ENCODE measurements at places on chromosomes 2 and 18.

DNA sequence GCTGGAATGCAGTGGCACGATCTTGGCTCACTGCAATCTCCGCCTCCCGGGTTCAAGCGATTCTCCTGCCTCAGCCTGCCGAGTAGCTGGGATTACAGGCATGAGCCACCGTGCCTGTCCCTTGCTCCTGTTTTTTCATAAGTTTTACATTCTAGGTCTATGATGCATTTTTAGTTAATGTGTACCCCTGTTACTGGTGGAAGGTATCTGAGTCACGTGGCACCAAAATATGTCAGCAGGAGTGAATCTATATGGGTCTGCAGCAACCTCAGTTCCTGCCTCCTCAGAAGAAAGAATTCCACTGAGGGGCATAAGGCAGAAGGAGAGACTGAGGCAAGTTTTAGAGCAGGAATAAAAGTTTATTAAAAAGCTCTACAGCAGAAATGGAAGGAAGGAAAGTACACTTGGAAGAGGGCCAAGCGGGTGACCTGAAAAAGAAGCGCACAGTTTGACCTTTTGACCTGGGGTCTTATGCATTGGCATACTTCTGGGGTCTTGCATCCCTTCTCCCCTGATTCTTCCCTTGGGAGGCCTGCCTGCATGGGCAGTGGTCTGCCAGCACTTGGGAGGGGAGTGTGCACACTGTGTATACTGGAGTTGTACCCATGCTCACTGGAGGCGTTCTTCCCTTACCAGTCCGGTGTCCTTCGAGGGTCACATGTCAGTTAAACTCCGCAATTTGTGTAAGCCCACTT is 1.1 kb upstream of the MFSD2B start:
- H3K4me3 ChIP-seq: peak overlapping the region; percentile 51
- H3K4me1 ChIP-seq: peaks cover 8% of the 10 kb centered on the region
- H3K27me3 ChIP-seq: peaks cover 34% of the 10 kb centered on the region
- H3K27ac ChIP-seq: no peak overlapping the region

- DNase-seq: no peak
- H3K27me3 ChIP-seq: no peaks in the 10 kb centered on the region
Measured at GRCh38 chr18:35497027-35497369, 762 bp downstream of the INO80C start.

GRCh38 chr2:235200216-235200615 is 248.4 kb downstream of the SH3BP4 start:
- H3K36me3 ChIP-seq: no peaks in the 10 kb centered on the region
- H3K27me3 ChIP-seq: peaks cover 14% of the 10 kb centered on the region
- H3K4me1 ChIP-seq: peaks cover 5% of the 10 kb centered on the region

- DNase-seq: no peak
- H3K36me3 ChIP-seq: no peaks in the 10 kb centered on the region
- H3K27ac ChIP-seq: no peak overlapping the region
- H3K4me1 ChIP-seq: peaks cover 19% of the 10 kb centered on the region
- H3K27me3 ChIP-seq: no peaks in the 10 kb centered on the region
Measured at GRCh38 chr18:57624988-57625387, 3.4 kb upstream of the NARS1 start.

DNA sequence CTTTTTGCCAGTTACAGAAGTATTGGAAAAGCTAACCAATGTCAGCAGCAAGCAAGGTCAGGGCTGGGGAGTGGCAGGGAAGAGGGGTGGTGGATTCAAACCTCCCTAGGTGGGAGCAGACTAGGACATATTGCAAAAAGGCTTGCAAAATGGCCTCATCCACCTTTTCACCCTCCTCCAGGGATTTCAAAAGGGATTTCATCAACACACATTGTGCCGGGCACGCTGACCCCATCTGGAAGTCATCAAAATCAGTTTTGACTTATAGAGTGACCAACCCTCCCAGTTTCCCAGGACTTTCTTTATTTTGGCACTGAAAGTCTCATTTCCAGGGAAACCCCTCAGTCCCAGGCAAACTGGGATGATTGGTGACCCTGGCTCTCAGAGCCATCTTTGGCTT is 94.7 kb downstream of the BIN1 start:
- no peaks in the 10 kb centered on the region for H3K27me3 ChIP-seq
- no peak for DNase-seq
- H3K4me3 ChIP-seq: no peak overlapping the region
- H3K27ac ChIP-seq: no peak overlapping the region
- peaks cover 18% of the 10 kb centered on the region for H3K4me1 ChIP-seq

- H3K27me3 ChIP-seq: peaks cover 70% of the 10 kb centered on the region
- no peaks in the 10 kb centered on the region for H3K36me3 ChIP-seq
- no peak overlapping the region for H3K27ac ChIP-seq
Measured at GRCh38 chr2:70822843-70823242, 2.4 kb upstream of the CLEC4F start.

DNA sequence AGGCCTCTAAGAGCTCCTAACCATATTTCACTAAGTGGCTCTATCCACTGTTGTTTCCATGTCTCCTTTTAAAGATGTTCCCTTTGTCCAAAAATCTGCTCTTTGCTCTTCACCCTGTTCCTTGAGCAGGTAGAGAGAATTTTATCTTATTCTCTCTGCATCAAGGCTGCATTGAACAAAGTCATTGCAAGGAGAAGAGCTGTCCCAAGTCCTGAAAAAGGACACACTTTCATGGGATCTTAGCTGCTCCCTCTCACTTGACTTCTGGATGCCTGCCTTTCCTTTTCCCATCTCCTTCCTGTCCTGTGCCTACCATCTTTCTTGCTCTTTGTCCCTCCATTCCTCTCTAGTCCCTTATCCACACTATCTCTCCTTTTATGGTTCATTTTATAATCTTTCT is 235.2 kb upstream of the THSD7B start:
- no peak for DNase-seq
- peaks cover 2% of the 10 kb centered on the region for H3K27me3 ChIP-seq
- H3K27ac ChIP-seq: no peak overlapping the region
- no peaks in the 10 kb centered on the region for H3K36me3 ChIP-seq
- no peak overlapping the region for H3K4me3 ChIP-seq
- no peaks in the 10 kb centered on the region for H3K4me1 ChIP-seq

GRCh38 chr2:240502430-240503121 is 55.2 kb downstream of the ANKMY1 start:
- peaks cover under 1% of the 10 kb centered on the region for H3K36me3 ChIP-seq
- H3K4me1 ChIP-seq: no peaks in the 10 kb centered on the region
- H3K27me3 ChIP-seq: no peaks in the 10 kb centered on the region
- H3K4me3 ChIP-seq: no peak overlapping the region

GRCh38 chr2:844715-845114 is 105.9 kb upstream of the SNTG2 start:
- H3K27me3 ChIP-seq: peaks cover 41% of the 10 kb centered on the region
- H3K27ac ChIP-seq: no peak overlapping the region
- no peaks in the 10 kb centered on the region for H3K4me1 ChIP-seq
- DNase-seq: no peak

DNA sequence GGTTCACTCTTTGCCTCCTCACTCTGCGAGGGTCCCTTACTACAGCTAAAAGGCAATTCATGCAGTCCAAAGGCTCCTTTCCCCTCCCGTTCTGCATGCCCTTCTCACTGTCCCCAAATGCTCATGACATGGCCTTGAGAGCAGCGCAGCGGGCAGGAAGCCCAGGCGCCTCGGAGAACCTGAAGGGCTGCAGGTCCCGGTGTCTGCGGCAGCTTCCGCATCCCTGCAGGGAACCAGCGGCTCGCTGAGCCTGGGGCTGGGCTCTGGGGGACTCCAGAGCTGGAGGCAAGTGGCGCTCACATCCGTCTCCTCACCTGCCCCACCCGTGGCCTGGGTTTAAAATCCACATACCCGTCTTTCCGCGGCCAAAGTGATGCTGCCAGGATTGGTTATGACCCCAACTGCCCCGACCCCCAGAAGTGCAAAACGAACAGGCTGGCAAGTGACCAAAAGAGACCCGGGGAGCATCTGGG is 462 bp upstream of the CIDEA start:
- peak; percentile 48 for DNase-seq
- peaks cover 31% of the 10 kb centered on the region for H3K4me1 ChIP-seq
- H3K27ac ChIP-seq: no peak overlapping the region
- peaks cover 83% of the 10 kb centered on the region for H3K27me3 ChIP-seq

DNA sequence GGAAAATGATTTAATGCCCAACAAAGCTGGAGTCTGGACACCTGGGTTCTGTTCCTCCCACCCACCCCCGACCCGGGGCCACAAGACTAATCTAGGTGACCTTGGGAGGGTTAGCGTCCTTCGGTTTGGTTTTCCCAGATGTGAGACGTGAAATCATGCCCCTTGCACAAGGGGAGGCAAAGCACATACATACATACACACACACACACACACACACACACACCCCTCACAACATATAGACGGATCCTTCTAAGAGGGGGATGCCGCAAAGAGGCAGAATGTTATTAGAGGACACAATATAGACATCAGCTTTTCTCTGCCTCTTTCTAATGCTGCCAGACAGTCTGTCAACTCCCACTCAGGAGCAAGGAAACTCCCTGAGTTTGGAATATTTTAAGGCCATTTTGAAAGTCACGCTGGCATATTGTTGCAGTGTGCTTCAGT is 616 bp upstream of the RBMS1 start:
- H3K4me1 ChIP-seq: peaks cover 22% of the 10 kb centered on the region
- H3K27ac ChIP-seq: peak overlapping the region; percentile 82
- no peaks in the 10 kb centered on the region for H3K27me3 ChIP-seq
- DNase-seq: no peak
- H3K36me3 ChIP-seq: no peaks in the 10 kb centered on the region

- H3K4me3 ChIP-seq: no peak overlapping the region
- no peaks in the 10 kb centered on the region for H3K27me3 ChIP-seq
- no peaks in the 10 kb centered on the region for H3K36me3 ChIP-seq
- H3K27ac ChIP-seq: peak overlapping the region; percentile 95
Measured at GRCh38 chr2:15890936-15891905, 49.1 kb upstream of the MYCN start.

- DNase-seq: no peak
- H3K36me3 ChIP-seq: peaks cover 3% of the 10 kb centered on the region
- no peak overlapping the region for H3K27ac ChIP-seq
- H3K27me3 ChIP-seq: no peaks in the 10 kb centered on the region
Measured at GRCh38 chr2:27855476-27855875, 34.7 kb downstream of the RBKS start.

- H3K27me3 ChIP-seq: peaks cover 3% of the 10 kb centered on the region
- H3K27ac ChIP-seq: no peak overlapping the region
- H3K4me1 ChIP-seq: no peaks in the 10 kb centered on the region
- DNase-seq: no peak
- no peaks in the 10 kb centered on the region for H3K36me3 ChIP-seq
- H3K4me3 ChIP-seq: no peak overlapping the region
Measured at GRCh38 chr18:62354151-62354550, 29.0 kb downstream of the TNFRSF11A start.

DNA sequence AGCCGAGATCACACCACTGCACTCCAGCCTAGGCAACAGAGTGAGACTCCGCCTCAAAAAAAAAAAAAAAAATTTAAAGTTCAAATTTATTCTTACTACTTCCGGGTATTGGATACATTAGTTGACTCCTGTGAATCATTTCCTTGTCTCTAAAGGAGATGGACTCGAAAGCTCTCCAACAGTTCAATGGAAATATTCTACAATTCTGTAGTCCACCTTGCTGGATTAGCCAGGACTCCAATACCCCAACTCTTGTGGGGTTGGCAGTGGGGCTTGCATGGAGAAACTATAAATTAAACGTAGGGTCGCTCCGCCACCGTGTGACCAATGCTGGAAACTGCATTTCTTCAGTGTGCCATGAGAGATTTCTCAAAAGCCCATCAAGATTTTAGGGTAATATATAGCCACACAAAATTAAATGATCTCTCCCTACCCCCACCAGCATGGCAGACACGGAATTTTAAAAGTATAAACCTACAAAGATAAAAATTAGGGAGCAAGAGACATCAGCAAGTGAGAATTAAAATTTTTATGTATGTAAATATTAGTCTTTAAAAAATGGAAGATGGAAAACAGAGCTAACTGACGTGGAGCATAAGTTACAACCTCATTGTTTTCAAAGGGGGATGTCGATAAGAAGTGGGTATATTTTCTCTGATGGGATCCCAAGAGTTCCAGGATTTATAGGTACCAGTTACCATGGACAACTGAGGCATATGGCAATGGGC is 27.8 kb upstream of the GAREM2 start:
- peaks cover 21% of the 10 kb centered on the region for H3K27me3 ChIP-seq
- peaks cover 2% of the 10 kb centered on the region for H3K4me1 ChIP-seq
- no peaks in the 10 kb centered on the region for H3K36me3 ChIP-seq
- no peak overlapping the region for H3K27ac ChIP-seq

- no peaks in the 10 kb centered on the region for H3K36me3 ChIP-seq
- no peaks in the 10 kb centered on the region for H3K27me3 ChIP-seq
- no peak for DNase-seq
- H3K4me1 ChIP-seq: no peaks in the 10 kb centered on the region
- H3K4me3 ChIP-seq: no peak overlapping the region
Measured at GRCh38 chr18:40388121-40388520, 1566.9 kb upstream of the PIK3C3 start.

GRCh38 chr18:6811816-6812215 is 82.3 kb downstream of the ARHGAP28 start:
- H3K4me3 ChIP-seq: no peak overlapping the region
- H3K27ac ChIP-seq: no peak overlapping the region
- H3K36me3 ChIP-seq: peaks cover 23% of the 10 kb centered on the region
- no peak for DNase-seq
- H3K4me1 ChIP-seq: peaks cover 40% of the 10 kb centered on the region

DNA sequence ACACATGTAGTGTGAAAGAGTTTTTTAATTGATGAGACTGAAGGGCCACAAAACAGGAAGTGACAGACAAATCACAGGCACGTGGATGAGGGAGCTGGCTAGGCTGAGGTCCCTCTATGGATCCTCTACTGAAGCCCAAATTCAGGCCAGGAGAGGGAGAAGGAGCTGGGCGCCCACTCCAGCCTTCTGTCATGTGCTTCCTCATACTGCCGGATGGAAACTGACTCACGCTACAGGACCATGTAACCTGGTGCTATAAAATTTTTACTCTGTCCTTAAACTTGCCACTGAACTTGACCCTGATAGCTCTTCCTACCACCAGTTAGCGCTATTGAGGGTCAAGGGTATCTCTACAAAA is 31.3 kb downstream of the PSTPIP2 start:
- DNase-seq: no peak
- no peak overlapping the region for H3K27ac ChIP-seq
- H3K27me3 ChIP-seq: no peaks in the 10 kb centered on the region

GRCh38 chr2:131148426-131148825 is 43.3 kb downstream of the PLEKHB2 start:
- H3K36me3 ChIP-seq: peaks cover 15% of the 10 kb centered on the region
- H3K27me3 ChIP-seq: no peaks in the 10 kb centered on the region
- no peak for DNase-seq
- no peaks in the 10 kb centered on the region for H3K4me1 ChIP-seq
- H3K4me3 ChIP-seq: no peak overlapping the region

- H3K27ac ChIP-seq: peak overlapping the region; percentile 84
- H3K27me3 ChIP-seq: no peaks in the 10 kb centered on the region
- H3K36me3 ChIP-seq: peaks cover 5% of the 10 kb centered on the region
- DNase-seq: no peak
- H3K4me1 ChIP-seq: peaks cover 57% of the 10 kb centered on the region
Measured at GRCh38 chr2:191318037-191318728, 73.0 kb downstream of the MYO1B start.

DNA sequence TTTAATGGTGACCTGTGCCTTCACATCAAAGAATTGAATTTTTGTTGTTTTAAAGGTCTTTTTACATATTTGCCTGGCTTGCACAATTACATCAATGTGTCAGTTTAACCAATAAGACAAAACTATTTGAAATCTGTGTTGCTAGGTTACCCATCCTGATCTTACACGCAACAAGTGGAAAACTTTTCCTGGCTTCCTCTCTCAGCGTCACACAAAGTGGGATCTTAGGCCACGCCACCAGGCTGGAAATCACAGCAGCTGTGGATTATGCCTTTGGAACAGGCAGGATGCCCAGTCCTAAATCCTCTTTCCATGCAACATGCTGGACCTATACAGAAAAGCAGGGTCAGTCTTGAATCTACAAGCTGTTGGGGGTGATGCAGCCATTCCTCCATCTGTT is 298.2 kb upstream of the HNRNPA3 start:
- no peak for DNase-seq
- no peaks in the 10 kb centered on the region for H3K4me1 ChIP-seq
- peaks cover 9% of the 10 kb centered on the region for H3K27me3 ChIP-seq
- no peak overlapping the region for H3K27ac ChIP-seq
- H3K4me3 ChIP-seq: no peak overlapping the region

Measured in mesothelial cell of epicardium (in vitro differentiated cells).